ENCODE measurements at places on chromosomes 4 and X. TPM values are rescaled to one million over a fixed set of nuclear protein-coding genes. Genes with fewer than 3 reads are reported as not detected.
A peak's percentile ranks its signal among the peaks of the same experiment; 100 is the strongest.

Gene TSPAN7
- total RNA-seq, result 47.0 TPM

Gene KLF8
- total RNA-seq, result 22.7 TPM

- peak; percentile 59 for DNase-seq
Measured at GRCh38 chr4:184343502-184344177, 126.0 kb upstream of the ENPP6 start.

DNA sequence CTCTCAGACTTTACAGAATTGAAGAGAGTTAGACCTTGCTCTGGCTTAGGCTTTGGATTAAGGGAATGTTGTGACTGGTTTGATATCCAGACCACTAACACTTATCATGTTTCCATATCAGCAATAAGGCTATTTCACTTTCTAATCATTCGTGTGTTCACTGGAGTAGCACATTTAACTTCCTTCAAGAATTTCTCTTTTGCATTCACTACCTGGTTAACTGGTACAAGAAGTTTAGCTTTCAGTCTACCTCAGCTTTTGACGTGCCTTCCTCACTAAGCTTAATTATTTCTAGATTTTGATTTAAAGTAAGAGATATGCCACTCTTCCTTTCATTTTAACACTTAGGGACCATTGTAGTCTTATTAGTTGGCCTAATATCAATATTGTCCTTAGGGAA is 62.6 kb downstream of the CASP6 start:
- DNase-seq, result no peak

DNA sequence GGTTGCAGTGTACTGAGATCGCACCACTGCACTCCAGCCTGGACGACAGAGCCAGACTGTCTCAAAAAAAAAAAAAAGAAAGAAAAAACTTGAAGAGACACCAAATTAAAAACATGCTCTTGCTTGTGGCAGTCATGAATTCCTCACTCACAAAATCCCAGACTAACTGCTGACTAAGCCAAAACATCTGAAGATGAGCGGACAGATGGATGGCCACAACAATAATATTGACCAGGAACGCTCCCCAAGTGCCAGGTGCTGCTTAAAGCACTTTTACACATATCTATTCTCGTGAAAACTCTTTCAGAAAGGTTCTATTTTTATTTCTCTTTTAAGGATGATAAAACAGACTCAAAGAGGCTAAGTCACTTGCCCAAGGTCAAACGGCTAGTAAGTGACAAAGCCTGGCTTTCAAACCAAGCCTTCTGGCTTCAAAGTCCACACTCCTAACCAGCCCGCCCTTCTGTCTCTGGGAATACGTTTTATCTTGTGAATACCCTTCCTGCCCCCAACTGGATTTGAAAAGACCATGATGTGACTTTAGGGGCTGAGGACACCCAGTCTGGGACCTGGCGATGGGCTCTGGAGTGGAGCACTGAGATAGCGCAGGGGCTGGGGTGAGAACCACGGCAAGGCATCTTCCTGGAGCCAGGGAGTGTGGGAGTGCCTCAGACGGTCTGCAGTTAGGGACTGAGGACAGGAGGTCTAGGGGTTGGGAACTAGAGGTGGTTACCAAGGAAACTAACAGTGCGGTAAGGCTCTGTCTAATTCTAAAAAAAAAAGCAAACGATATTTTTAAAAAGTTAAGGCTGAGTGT is 9.5 kb upstream of the CXCR3 start:
- no peak for DNase-seq

Measured in ureter (tissue), 1 donor.